ENCODE measurements at places on chromosomes 5 and 9.

- DNase-seq, result no peak
These were observed 136.0 kb downstream of the MVB12B start for GRCh38 chr9:126462617-126463016.

DNA sequence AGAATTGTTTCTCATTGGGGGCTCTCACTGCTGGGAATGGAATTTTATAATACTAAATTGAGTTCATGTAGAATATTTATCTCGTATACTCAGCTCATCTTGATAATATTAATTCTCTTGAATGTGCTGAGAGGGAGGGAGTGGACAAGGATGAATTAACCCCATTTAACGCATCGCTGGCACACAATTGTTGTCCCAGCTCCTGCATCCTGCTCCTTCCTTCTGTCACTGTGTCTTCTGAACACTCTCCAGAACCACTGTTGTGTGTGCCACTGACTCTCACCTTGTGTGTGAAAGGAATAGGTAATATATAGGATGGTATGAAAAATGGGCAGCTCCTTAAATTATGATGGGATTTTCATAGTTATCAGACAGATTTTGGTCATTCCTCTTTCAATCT is 267.3 kb downstream of the MTRR start:
- DNase-seq, result no peak

- no peak for DNase-seq
These were observed 50.3 kb downstream of the ANKH start for GRCh38 chr5:14821100-14821845.

- peak; percentile 62 for DNase-seq
These were observed 24.2 kb downstream of the ENHO start for GRCh38 chr9:34498553-34498952.

GRCh38 chr9:110241260-110241857 is 14.9 kb downstream of the TXN start:
- DNase-seq, result no peak

DNA sequence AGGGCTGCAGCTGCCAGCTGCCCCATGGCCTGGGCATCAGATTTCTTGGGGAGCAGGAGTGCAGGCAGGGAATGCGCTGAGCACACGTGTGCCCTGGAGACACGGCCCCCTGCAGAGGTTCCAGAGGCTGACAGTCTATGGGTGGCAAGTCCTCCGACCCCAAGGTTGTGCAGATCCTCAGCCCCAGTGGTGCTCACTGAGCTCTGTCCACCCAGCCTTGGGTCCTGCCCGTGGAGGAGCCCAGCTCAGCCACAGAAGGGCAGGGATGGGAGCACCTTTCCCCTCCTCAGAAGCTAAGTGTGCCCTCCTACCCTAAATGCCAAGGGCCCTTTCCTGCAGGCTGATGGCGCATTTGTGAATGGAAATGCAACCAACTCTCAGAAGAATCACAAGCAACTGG is 341.0 kb downstream of the IRX2 start:
- DNase-seq, result no peak

DNA sequence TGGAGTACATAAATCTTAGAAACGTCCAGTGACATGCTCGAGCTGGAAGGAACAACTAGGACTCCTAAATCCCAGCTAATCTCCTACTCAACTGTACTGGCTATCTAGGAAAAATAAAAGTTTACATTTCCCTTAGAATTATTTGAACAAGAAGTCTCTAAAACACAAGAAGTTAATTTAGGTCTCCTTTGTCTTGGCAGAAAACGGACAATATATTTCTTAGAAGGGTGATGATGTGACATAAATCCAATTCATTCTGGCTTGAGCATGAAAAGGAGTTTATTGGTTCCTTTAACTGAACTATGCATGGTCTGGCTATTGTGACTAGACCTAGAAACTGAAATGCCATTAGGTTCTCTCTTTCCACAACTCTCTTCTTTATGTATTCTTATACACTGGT is 1242.2 kb upstream of the DMAC1 start:
- no peak for DNase-seq

Data from glutamatergic neuron (in vitro differentiated cells).